ENCODE measurements at places on chromosomes 13 and 19. TPM values are rescaled to one million over a fixed set of nuclear protein-coding genes. Genes with fewer than 3 reads are reported as not detected.

DNA sequence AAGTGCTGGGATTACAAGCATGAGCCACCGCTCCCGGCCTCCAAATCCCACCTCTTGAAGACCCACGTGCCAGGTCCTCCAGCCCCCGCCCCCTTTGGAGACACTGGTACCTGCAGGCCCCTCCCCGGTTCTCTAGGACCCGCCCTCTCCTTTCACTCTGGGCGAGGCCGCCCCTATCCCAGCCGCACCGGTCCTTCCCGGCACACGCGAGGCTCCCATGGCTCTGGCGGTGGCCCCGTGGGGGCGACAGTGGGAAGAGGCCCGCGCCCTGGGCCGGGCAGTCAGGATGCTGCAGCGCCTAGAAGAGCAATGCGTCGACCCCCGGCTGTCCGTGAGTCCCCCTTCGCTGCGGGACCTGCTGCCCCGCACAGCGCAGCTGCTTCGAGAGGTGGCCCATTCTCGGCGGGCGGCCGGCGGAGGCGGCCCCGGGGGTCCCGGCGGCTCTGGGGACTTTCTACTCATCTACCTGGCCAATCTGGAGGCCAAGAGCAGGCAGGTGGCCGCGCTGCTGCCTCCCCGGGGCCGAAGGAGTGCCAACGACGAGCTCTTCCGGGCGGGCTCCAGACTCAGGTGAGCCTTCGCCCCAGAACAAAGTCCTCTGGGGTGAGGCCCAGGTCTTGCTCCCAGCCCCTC lies at the start of gene CBLC:
CBLC (plus strand) TSS at position 176 of the 633 bp plus-strand sequence; CDS start at position 218, 42 bp downstream.
- peak within 1 kb of the TSS; percentile 78 for H3K4me3 ChIP-seq
- H3K27ac ChIP-seq = peak within 1 kb of the TSS; percentile 81
- no peaks in the 10 kb centered on the region for H3K27me3 ChIP-seq
- peak; percentile 88 for DNase-seq

DNA sequence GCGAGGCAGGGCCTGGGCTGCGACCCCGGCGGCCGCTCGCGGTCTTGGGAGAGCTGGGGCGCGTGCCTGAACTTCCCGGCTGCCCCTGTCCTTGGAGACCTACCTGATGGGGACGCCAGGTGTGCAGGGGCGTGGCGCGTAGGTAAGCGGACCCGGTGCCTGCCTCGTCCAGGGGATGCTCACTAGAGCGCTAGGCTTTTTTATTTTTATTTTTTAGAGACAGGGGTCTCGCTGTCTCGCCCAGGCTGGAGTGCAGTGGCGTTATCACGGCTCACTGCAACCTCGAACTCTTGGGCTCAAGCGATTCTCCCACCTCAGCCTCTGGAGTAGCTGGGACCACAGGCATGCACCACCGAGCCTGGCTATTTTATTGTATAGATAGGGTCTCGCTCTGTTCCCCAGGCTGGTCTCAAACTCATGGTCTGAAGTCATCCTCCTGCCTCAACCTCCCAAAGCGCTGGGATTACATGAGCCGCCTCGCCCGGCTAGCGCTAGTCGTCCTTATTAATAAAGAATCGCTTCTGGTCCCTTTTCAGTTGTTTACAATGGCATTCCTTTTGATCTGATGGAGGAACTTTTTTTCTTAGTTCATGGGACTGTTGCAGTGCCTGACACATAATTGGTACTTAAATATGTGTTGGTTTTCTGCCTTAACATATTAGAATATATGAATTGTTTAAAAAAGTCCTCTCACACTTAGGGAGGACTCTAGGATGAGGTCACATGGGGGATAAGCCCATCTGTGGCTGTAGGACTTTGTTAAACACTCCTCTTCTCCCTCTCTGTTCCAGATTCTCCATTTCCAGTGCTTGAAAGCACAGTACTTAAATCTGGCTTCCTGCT lies 812 bp downstream of the DPY19L3 start:
- H3K36me3 ChIP-seq = no peaks in the 10 kb centered on the region
- H3K27ac ChIP-seq = no peak overlapping the region

DNA sequence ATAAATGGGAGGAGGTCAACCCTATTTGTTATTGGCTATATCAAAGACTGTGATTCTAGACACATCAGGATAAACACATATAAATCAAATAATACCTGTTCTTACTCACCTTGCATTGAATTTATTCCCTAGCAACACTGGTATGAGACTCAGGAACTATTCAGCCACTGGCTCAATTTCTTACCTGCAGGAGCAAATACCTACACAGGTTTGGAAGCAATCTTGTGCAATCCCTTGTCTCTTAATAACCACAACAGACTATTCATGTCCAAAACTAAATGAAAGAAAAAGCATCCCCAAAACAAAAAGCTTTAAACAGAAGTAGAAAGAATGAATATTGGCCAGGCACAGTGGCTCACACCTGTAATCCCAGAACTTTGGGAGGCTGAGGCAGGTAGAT lies 55.5 kb downstream of the TBC1D4 start:
- DNase-seq = no peak
- no peaks in the 10 kb centered on the region for H3K36me3 ChIP-seq
- no peak overlapping the region for H3K4me3 ChIP-seq
- H3K4me1 ChIP-seq = no peaks in the 10 kb centered on the region
- H3K27me3 ChIP-seq = no peaks in the 10 kb centered on the region
- no peak overlapping the region for H3K27ac ChIP-seq

DNA sequence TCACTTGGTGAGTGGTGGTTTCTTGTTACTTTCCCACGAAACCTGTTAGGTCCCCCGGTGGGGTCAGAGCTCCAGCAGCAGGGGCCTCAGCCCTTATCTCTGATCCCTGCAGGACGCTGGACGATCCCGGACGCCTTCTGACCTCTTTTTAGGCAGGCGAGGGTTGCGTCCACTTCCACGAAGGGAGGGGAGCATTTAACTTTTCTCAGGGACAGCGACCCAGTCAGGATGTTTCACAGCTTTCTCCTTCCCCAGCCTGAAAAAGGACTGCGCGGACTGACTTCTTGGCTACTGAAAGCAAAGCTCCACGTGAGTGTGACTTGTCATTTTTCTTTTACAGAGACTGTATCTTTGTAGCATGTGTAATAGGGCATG lies 692 bp downstream of the ZNF234 start:
- no peak overlapping the region for H3K27ac ChIP-seq
- peaks cover 5% of the 10 kb centered on the region for H3K36me3 ChIP-seq
- no peaks in the 10 kb centered on the region for H3K27me3 ChIP-seq
- peak; percentile 3 for DNase-seq

- H3K4me3 ChIP-seq = no peak overlapping the region
- H3K27me3 ChIP-seq = no peaks in the 10 kb centered on the region
- peaks cover 25% of the 10 kb centered on the region for H3K4me1 ChIP-seq
- no peak overlapping the region for H3K27ac ChIP-seq
- no peak for DNase-seq
These were observed 64.6 kb upstream of the SOX21 start for GRCh38 chr13:94776956-94777355.

GRCh38 chr13:64289702-64290101 lies 2874.1 kb upstream of the PCDH20 start:
- H3K36me3 ChIP-seq = no peaks in the 10 kb centered on the region
- H3K4me1 ChIP-seq = peaks cover 15% of the 10 kb centered on the region
- no peak overlapping the region for H3K27ac ChIP-seq
- DNase-seq = no peak
- no peaks in the 10 kb centered on the region for H3K27me3 ChIP-seq
- no peak overlapping the region for H3K4me3 ChIP-seq

- no peak overlapping the region for H3K27ac ChIP-seq
- no peaks in the 10 kb centered on the region for H3K36me3 ChIP-seq
- no peaks in the 10 kb centered on the region for H3K27me3 ChIP-seq
- H3K4me1 ChIP-seq = peaks cover 32% of the 10 kb centered on the region
These were observed 545.3 kb downstream of the RFC3 start for GRCh38 chr13:34363266-34363665.

GRCh38 chr13:40158218-40158617 lies 502.8 kb downstream of the COG6 start:
- H3K27ac ChIP-seq = no peak overlapping the region
- H3K4me3 ChIP-seq = no peak overlapping the region
- no peaks in the 10 kb centered on the region for H3K27me3 ChIP-seq
- H3K4me1 ChIP-seq = peaks cover 8% of the 10 kb centered on the region
- no peaks in the 10 kb centered on the region for H3K36me3 ChIP-seq

Gene ZNF776
- 17.3 TPM for total RNA-seq

Gene MYO16
- total RNA-seq = not detected

Gene CAPN12
- total RNA-seq = 5.5 TPM

Data from PC-3 (cell line).